A172 (cell line): ENCODE measurements at places on chromosomes 4 and X. TPM values are rescaled to one million over a fixed set of nuclear protein-coding genes. Genes with fewer than 3 reads are reported as not detected.

DNA sequence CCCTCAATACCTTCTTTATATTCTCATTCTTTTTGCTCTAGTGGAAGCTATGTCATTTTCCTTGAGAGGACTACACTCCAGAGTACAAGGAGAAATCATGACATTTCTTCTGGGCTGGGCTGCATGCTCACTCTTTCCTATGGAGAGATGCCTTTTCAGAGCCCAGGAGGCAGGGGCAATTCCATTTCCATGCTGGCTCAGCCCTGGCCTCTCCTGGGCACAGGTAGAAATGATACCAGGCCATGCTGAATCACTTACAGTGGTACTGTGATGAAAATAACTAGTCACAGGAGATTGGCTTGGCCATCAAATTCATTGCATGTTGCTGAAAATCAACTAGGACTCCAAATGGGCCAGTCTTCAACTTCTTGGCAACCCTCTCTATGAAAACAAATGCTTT lies 34.0 kb upstream of the PPARGC1A start:
- no peak for DNase-seq

UGT2B17 gene
- total RNA-seq = not detected in 2 replicates

GRCh38 chrX:116657071-116657470 lies 194.3 kb upstream of the CT83 start:
- no peak for DNase-seq

GRCh38 chrX:75230296-75230695 lies 43.6 kb upstream of the UPRT start:
- DNase-seq = no peak

GRCh38 chr4:3040452-3041191 lies 33.7 kb downstream of the HTT-AS start:
- no peak for DNase-seq

GRCh38 chrX:53303195-53303594 lies 21.8 kb upstream of the IQSEC2 start:
- DNase-seq = no peak

SSX2B gene
- not detected in 2 replicates for total RNA-seq

TMEM185A gene
- total RNA-seq = 26.5 and 27.9 TPM in 2 replicates

GRCh38 chr4:80253510-80253909 lies 13.0 kb upstream of the FGF5 start:
- DNase-seq = no peak

PITX2 gene
- 13.5 and 18.3 TPM in 2 replicates for total RNA-seq
